ENCODE measurements at places on chromosomes 12 and 14. TPM values are rescaled to one million over a fixed set of nuclear protein-coding genes. Genes with fewer than 3 reads are reported as not detected.

DNA sequence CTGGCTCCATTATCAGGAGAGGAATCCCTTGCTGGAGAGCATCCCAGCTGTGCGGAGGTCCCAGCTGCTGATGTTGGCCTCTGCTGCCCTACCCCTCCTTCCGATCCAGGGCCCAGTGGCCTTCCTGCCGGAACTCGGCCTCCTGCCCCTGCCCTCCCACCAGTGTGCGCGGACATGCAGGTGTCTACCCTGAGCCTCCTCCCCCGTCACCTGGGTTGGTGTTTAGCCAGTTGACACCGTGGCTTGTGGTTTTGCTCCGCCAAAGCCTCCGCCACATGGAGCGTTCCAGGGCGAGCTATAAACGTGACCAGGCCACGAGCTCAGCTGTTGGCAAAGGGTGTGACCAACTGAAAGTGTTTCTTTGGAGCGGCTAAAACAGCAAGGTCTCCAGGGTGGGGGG lies 1104.3 kb downstream of the BCL11B start:
- no peak for DNase-seq

- no peak for DNase-seq
These were observed 5.5 kb upstream of the GPR68 start for GRCh38 chr14:91249841-91250616.

- DNase-seq, result no peak
These were observed 163.0 kb upstream of the FRMD6 start for GRCh38 chr14:51488569-51489220.

- no peak for DNase-seq
These were observed 12.4 kb downstream of the RMST start for GRCh38 chr12:97474987-97475386.

GRCh38 chr14:57869617-57870016 lies 3.7 kb upstream of the SLC35F4 start:
- DNase-seq, result no peak

Gene LTBP2
- total RNA-seq, result 122 TPM

Gene OTUB2
- 0.53 TPM for total RNA-seq

All from pulmonary artery endothelial cell (primary cell).